ENCODE measurements at places on chromosomes 6 and 20.

DNA sequence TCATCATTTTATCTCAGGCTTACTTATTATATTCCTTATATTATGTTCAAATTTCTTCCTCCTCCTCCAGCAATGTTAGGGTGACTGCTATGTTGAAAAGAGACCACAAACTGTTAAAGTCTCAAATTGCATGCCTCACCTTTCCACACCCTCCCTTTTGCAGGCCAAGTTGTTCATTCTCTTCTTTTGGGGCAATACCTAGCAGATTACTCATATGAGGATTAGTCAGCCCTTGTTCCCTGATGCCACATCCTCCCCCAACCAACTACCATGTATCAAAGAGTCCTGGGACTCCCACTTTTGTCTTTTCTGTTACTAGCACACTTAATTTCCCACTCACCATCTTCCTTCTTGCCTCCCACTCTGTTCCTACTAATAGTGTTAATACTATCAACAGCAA lies 434.7 kb downstream of the BCKDHB start:
- no peak for DNase-seq

- DNase-seq: no peak
Observed at GRCh38 chr6:19892260-19892659, 55.1 kb downstream of the ID4 start.

DNA sequence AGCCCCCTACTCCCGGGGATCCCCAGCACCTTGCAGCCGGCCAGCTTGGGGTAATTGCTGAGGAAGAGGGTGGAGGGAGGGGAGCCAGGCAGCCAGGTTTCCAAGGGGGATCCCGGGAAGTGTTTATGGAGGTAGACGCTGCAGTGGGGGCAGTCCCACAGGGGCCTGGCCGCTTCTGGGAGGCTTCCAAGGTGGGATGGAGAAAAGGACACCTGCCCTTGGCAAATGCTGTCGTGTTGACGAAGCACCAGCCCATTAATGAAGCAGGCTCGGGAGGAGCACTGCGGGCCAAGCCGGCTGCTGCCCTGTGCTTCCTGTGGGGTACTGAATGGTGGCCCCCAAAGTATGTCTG lies 82.4 kb downstream of the TMEM242 start:
- DNase-seq: no peak

- no peak for DNase-seq
Observed at GRCh38 chr20:13873831-13874230, 89.0 kb downstream of the NDUFAF5 start.

DNA sequence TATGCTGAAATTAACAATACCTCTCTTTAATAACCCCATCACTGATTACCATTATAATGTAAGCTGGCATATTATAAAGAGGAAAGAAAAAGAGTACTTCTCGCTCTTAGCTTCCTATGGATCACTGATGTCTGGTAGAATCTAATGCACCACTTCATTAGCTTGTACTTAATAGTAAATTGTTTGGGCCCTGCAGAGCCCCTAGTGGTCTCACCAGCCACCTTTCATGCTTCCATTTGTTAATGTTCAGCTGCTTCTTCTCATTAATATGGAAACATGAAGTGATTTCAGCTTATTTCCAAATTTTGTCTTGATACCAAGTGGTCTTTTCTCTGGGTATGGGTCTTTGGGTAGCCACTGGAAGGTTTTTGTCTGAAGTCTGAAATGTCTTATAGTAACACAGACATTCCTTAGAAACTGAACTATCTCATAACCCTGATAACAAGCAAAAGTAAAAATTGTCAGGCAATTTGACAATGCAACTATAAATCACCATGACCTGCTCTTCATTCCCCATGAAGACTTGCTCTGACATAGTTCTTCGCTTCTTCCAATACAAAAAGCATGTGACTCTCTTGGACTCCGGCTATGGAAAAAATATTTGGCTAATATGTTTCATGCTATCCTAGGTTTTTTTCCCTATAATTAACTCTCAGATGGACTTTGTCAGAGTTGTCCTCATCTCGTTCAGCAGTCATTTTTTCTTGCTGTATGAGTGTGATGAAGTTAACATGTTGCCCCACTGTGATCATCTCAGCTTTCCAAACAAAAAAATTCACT lies 395.8 kb upstream of the MARCKS start:
- no peak for DNase-seq

DNA sequence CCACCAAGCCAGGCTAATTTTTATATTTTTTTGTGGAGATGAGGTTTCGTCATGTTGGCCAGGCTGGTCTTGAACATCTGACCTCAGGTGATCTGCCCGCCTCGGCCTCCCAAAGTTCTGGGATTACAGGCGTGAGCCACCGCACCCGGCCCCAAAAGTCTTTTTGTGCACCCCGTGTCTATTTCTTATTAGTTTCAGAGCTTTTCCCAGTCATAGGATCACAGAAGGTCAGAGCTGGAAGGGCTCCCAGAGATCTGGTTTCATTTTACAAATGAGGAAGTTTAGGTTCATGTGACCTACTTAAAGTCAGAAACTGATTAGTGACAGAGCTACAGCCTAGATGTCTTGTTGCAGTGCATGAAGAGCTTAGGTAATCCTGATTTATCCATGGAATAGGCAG lies 1.6 kb upstream of the OGFRL1 start:
- no peak for DNase-seq

- DNase-seq: no peak
Observed at GRCh38 chr6:1378065-1379016, 11.0 kb upstream of the FOXF2 start.

DNA sequence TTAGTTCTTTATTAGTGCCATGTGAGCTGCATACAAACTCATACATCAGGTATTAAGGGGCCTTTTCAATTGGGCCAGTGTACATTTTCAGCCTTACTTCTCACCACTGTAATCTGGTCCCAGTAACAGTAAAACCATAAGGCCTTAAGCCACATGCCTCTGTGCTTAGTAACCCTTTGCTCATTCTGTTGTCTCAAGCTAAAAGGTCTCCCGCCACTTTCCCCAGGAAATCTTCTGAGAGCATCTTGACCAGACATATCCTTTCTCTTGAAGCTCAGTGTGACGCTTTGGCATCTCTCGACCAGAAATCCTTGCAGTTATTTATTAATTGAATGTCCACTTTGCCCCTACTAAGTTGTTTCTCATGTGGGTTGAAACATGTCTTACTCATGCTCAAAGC lies 68.0 kb downstream of the CYP39A1 start:
- DNase-seq: no peak
